HFFc6 (cell line): ENCODE measurements at places on chromosomes 11 and 22. TPM values are rescaled to one million over a fixed set of nuclear protein-coding genes. Genes with fewer than 3 reads are reported as not detected.
A peak's percentile ranks its signal among the peaks of the same experiment; 100 is the strongest.

DNA sequence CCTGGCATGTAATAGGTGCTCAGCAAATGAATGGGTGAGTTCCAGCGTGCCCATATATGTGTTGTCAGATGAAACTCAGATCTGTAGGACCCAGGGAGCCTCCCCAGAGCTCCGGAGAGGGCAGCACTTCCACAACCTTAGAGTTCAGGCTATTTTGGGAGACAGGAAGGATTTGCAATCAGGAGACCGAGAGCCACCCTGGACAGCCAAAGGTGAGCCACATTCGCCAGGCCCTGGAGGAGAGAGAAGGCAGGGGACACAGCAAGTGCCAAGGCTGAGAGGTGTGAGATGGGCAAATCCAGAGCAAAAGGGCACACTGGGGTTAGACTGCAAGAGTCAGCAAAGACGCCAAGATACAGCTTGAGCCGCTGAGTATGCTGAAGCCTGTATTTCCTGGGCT lies 66.4 kb downstream of the CD82 start:
- H3K4me3 ChIP-seq = no peak overlapping the region
- DNase-seq = no peak
- peaks cover 45% of the 10 kb centered on the region for H3K27me3 ChIP-seq
- H3K36me3 ChIP-seq = no peaks in the 10 kb centered on the region

GRCh38 chr11:41306431-41306830 lies 153.0 kb downstream of the LRRC4C start:
- H3K4me1 ChIP-seq = no peaks in the 10 kb centered on the region
- no peak overlapping the region for H3K27ac ChIP-seq
- no peak overlapping the region for H3K4me3 ChIP-seq
- no peak for DNase-seq

GRCh38 chr11:58285483-58286040 lies 17.5 kb upstream of the OR10W1 start:
- no peak overlapping the region for H3K27ac ChIP-seq
- no peak overlapping the region for H3K4me3 ChIP-seq

- no peak overlapping the region for H3K27ac ChIP-seq
- H3K4me1 ChIP-seq = no peaks in the 10 kb centered on the region
- H3K4me3 ChIP-seq = no peak overlapping the region
These were observed 13.7 kb upstream of the RFPL3 start for GRCh38 chr22:32343941-32344340.

DNA sequence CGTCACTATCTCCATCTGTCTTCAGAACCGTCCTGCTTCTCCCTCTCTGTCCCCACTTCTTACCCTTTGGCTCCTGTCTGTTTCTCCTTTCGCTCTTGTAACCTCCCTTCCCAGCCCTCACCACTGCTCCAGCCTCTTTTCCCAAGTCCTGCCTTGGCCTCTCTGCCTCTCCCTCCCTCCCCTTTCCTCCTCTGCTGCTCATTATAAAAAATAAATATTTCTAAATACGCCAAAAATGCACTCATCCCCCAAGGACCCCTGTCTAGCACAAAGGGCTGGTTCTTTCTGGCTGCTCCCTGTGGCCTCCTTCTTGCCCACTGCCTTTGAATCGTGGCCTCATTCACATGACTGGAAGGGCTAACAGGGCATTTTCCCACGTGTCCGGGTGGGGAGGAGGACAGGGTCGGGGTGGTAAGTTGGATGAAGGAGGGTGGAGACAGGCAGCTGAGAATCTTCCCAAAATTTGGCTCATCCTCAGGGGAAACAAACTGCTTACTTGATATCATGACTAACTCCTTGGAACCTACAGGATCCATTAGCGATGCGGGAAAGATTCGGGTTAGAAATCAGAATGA lies 26.4 kb upstream of the OAF start:
- H3K27ac ChIP-seq = no peak overlapping the region
- no peak overlapping the region for H3K4me3 ChIP-seq
- no peaks in the 10 kb centered on the region for H3K36me3 ChIP-seq
- H3K27me3 ChIP-seq = peaks cover 2% of the 10 kb centered on the region; the same call in 1 of the 2 replicates
- peaks cover 55% of the 10 kb centered on the region for H3K4me1 ChIP-seq
- DNase-seq = no peak

DNA sequence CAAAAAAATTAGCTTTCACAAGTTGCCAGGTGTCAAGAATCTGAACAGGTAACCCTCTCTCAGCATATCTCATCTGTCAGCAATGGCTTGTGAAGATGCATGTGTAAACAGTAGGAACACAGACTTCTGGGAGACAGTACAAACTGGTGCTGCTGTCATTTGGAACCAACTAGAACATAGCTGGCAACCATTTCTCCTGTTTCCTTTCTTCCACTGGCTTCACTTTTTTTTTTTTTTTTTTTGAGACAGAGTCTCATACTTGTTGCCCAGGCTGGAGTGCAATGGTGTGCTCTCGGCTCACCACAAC lies 2.1 kb upstream of the PIK3C2A start:
- peaks cover 41% of the 10 kb centered on the region for H3K4me1 ChIP-seq
- DNase-seq = no peak
- H3K27me3 ChIP-seq = no peaks in the 10 kb centered on the region; the same call in 1 of the 2 replicates
- peak overlapping the region; percentile 93 for H3K27ac ChIP-seq
- no peaks in the 10 kb centered on the region for H3K36me3 ChIP-seq

GRCh38 chr11:36945384-36945783 lies 347.3 kb upstream of the RAG2 start:
- H3K36me3 ChIP-seq = no peaks in the 10 kb centered on the region
- no peak overlapping the region for H3K4me3 ChIP-seq
- no peak overlapping the region for H3K27ac ChIP-seq
- H3K27me3 ChIP-seq = no peaks in the 10 kb centered on the region; the same call in 1 of the 2 replicates
- DNase-seq = no peak

GRCh38 chr11:95576146-95576845 lies 213.3 kb downstream of the FAM76B start:
- H3K27me3 ChIP-seq = no peaks in the 10 kb centered on the region; the same call in 1 of the 2 replicates
- peaks cover 10% of the 10 kb centered on the region for H3K4me1 ChIP-seq
- H3K27ac ChIP-seq = no peak overlapping the region
- H3K4me3 ChIP-seq = no peak overlapping the region
- no peak for DNase-seq
- H3K36me3 ChIP-seq = no peaks in the 10 kb centered on the region; the same call in 1 of the 2 replicates

DNA sequence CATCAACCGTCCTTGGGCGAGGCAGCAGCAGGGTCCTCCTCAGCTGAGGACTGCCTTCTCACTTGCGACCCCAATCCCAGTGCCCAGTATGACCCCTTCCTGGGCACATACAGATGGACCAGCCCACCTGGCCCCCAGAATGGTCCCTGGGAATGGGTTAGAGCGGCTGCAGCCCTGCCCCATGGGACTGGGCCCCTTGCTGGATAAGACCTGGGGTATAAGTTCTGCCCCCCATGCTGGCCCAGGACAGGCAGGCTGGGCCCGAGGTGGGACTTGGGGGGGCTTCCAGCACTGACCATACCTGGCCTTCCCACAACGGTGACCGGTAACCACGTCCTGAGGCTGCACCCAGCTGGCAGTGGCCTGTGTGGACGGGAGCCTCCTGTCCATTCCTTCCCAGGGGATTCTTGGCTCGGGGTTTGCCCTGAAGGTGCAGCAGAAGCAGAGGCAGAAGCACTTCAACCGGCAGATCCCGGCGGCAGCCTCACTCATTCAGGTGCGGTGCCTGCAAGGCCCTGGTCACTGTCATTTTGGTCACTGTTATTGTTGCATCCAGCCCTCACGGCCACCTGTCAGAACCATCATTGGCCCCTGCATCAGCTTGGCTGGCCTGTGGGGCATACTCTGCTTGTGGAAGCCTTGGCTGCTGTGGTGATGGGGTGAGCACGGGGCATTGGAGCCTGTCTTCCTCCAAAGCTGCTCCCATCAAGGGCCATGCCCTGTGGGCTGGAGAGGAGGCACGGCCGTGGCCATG lies 114.8 kb downstream of the KCNQ1OT1 start:
- no peaks in the 10 kb centered on the region for H3K4me1 ChIP-seq
- no peak overlapping the region for H3K27ac ChIP-seq
- H3K27me3 ChIP-seq = peaks cover 16% of the 10 kb centered on the region
- DNase-seq = no peak
- no peak overlapping the region for H3K4me3 ChIP-seq

DNA sequence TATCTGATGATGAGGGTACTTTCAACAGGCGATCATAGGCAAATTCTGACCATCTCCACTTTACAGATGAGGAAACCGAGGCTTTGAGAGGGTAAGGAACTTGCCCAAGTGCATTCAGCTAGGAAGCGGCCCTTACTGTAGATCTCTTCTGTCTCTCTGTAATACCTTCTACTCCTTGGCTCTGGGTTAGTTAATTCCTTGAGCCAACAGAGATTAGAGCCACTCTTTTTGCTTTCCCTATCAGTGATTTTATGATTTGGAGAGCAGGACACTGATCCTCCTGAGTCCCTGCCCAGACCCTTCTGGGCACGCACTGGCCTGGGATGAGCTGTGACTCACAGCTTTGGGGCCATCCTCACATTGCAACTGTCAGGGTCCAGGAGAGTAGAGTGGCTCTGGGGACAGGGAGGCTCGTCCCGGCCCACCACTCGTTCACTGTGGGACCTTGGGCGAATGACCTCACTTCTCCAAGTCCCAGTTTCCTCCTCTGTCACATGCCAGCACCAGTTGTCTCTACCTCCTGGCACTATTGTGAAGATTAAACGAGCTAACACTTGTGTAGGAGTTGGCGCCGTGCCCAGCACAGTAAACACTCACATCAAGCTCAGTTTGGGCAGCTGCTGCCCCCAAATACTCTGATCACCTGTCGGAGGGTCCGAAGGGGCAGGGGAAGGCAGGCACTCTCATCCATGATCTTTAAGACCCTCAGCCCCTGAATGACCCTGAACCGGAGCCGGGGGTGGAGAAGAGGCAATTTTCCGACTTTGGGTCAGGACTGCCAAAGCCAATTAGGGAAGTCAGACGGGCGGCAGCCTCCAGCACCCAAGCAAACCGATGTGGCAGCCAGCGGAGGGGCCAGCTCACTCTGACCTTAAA lies 235.0 kb downstream of the MIAT start:
- peaks cover 1% of the 10 kb centered on the region; the same call in 1 of the 2 replicates for H3K27me3 ChIP-seq
- H3K27ac ChIP-seq = no peak overlapping the region
- no peak overlapping the region for H3K4me3 ChIP-seq

- H3K4me3 ChIP-seq = peak overlapping the region; percentile 77
- H3K27me3 ChIP-seq = peaks cover 2% of the 10 kb centered on the region; the same call in 1 of the 2 replicates
- DNase-seq = peak; percentile 50
- peaks cover 63% of the 10 kb centered on the region for H3K4me1 ChIP-seq
- peak overlapping the region; percentile 85 for H3K27ac ChIP-seq
These were observed 565.7 kb downstream of the METTL15 start for GRCh38 chr11:28673691-28674432.

DNA sequence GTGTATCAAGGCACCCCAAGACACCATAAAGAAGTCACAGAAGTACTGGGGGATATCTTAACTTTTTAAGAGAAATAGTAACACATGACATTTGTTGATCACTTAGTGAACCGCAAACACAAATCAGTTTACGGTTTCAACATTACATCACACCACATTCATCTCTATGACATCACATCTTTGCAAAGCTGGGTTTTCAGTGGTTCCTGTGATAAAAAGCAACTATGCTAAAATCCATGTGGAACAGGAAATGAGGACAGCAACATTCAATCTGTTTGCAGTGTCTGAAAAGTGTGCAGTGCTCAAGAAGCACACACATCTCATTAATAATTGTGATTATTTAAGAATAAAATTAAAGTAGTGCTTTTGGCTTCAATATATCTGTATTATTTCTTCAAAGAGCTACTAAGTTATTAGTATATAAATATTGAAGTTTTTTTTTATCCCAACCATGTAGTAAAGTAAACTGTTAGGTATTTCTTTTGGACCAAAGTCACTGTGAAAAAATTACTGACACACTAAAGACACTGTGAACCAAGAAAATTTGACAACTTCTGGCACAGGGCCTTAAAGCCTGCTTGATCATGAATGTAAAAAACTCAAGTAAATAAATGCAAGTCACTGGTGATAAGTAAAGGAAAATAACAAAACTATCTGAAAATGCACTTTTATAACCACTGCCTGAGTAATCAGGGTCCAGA lies 156.0 kb upstream of the SOX6 start:
- H3K36me3 ChIP-seq = no peaks in the 10 kb centered on the region; the same call in 1 of the 2 replicates
- H3K4me1 ChIP-seq = no peaks in the 10 kb centered on the region; the same call in 1 of the 2 replicates
- no peaks in the 10 kb centered on the region for H3K27me3 ChIP-seq

DNA sequence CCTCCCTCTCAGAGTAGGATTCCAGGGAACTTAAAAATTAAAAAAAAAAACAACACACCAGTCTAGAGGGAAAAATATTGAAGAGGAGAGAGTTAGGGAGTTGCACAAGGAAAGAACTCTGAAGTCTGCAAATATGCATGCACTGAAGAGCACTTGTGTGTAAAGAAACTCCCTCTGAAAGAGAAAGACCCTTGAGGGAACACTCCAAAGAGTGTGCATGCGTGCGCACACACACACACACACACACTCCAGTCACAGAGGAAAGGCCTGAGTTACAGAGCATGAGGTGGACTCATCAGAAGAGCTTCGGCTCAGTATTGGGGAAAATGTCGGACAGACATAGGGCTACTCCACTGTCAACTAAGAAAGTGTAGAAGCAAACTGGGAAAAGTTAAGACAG lies 30.1 kb downstream of the GGTLC2 start:
- H3K27ac ChIP-seq = no peak overlapping the region
- no peak for DNase-seq
- H3K4me1 ChIP-seq = no peaks in the 10 kb centered on the region
- H3K4me3 ChIP-seq = no peak overlapping the region

DNA sequence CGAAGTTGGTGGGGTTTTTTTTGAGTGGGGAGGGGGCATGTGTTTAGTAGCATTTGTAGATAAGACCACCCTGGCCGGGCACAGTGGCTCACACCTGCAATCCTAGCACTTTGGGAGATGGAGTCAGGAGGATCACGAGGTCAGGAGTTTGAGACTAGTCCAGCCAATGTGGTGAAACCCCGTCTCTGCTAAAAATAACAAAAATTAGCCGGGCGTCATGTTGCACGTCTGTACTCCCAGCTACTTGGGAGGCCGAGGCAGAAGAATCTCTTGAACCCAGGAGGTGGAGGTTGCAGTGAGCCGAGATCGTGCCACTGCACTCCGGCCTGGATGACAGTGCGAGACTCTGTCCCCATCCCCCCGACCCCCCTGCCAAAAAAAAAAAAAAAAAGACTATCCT lies 34.6 kb downstream of the CECR2 start:
- no peak overlapping the region for H3K27ac ChIP-seq
- no peaks in the 10 kb centered on the region for H3K36me3 ChIP-seq
- DNase-seq = no peak

The MMP8 gene
- total RNA-seq = not detected in 3 replicates

The GGTLC2 gene
- total RNA-seq = not detected in 3 replicates

The SAC3D1 gene
- total RNA-seq = 15.3 to 20.9 TPM (median 20.2 TPM) in 3 replicates
